ENCODE measurements at places on chromosomes 5 and 9.

DNA sequence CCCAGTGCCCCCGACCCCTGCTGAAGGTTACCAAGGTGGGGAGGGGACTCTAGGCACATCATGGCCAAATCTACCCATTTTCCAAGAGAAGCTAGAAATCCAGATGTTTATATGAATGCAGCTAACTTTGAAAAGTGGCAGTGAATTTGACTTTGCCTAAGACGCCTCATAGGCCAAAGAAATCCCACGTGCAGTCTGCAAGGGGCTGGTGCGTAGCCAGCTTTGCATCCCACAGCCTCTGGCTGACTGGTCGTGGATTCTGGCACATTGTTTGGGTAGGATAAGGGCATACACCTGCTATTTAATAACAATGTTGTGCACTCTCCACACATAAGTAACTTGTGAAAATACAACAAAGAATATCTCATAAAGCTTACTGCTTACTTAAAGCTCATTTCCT is 3.5 kb upstream of the GADD45G start:
- no peak for DNase-seq

DNA sequence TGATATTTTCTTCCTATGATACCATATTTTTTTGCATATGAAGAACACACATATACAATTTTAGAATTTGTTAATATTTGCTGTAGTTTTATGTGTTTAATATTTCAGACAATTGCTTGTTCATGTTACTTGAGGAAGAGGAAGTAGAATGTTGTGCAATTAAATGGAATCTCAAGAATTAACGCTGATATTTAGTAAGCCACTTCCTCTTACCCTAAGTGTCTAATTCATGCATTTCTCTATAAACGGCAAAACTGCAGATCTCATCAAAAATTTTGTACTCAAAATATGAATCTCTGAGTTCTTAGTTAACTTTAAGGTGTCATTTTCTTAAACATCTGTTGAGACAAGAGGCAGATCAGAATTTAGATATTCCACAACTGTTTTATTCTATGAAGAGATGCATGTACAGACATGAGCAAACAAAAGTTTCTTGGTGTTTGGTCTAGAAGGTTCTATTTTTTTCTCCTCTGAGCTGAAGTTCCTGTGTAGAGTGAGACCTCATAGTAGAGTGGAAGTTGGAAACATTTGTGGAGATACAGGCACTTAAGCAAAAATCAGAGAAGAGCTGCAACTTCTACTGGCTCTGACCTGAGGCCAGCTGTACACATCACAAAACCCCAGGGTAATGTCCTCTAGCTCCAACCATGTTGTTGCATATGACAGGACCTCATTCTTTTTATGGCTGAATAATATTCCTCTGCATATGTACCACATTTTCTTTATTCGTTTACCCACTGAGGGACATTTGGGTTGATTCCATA is 16.6 kb upstream of the TGFBI start:
- no peak for DNase-seq

- DNase-seq = peak; percentile 55
These were observed 480 bp downstream of the LMNB1 start for GRCh38 chr5:126777257-126777974.

DNA sequence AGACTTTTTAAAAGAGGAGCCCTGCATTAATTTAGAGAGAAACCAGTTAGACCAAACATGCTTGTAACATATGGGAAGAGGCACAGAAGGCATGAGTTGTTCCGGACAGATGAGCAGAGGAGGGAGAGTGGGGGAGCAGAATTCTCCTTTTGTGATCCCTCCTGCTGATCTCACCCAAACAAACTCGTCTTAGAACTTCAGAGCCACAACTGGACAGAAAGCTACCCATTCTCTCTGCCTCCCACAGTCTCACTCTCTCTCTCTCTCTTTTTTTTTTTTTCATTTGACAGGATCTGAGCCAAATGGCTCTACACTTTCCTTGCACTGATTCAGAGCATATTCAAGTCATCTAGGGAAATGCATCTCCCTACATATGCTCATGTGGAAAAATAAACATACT is 196.0 kb upstream of the PAPPA start:
- no peak for DNase-seq

GRCh38 chr5:113166852-113167366 is 190.3 kb downstream of the DCP2 start:
- DNase-seq = no peak

DNA sequence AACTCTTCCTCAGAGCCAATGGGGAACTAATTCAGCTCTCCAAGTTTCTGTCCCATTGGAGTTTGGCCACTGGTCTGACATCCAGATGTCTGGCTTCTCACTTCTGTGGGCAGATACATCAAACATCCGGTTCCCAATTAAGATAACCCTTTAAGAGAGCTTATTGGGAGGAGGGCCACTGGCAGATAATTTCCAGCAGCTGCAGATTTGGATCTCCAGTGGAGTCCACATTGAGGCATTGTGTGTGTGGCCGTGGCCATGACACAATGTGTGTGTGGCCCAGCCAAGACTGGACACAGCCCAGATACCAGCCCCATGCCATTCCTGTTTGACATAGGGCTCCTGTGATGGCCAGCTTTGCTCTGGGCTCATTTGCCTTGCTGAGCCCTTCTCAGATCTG is 110.5 kb upstream of the MAP1B start:
- no peak for DNase-seq

GRCh38 chr5:52452098-52452497 is 335.6 kb upstream of the ITGA1 start:
- no peak for DNase-seq
